GM06990 (cell line): ENCODE measurements at places on chromosomes 6 and 20.

GRCh38 chr6:159680104-159680503, 12.9 kb downstream of the SOD2 start:
- DNase-seq = no peak

GRCh38 chr6:138944412-138944811, 43.6 kb downstream of the REPS1 start:
- no peak for DNase-seq

DNA sequence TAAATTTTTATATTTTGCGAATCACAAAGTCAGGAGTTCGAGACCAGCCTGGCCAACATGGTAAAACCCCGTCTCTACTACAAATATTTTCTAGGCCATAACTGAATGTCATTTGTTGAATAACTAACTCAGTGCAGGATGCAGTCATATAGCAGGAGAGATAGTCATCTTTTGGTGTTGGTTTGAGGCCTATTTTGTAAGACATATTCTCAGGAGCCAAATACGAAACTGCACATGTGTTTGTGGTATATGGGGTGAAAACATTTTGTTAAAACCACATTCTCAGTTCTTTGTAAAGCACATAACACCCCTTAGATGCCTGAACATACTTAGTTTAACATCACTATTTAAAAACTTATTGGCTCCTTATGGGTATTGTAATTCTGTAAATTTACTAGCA, 4.7 kb upstream of the ENPP5 start:
- DNase-seq = peak; percentile 63

DNA sequence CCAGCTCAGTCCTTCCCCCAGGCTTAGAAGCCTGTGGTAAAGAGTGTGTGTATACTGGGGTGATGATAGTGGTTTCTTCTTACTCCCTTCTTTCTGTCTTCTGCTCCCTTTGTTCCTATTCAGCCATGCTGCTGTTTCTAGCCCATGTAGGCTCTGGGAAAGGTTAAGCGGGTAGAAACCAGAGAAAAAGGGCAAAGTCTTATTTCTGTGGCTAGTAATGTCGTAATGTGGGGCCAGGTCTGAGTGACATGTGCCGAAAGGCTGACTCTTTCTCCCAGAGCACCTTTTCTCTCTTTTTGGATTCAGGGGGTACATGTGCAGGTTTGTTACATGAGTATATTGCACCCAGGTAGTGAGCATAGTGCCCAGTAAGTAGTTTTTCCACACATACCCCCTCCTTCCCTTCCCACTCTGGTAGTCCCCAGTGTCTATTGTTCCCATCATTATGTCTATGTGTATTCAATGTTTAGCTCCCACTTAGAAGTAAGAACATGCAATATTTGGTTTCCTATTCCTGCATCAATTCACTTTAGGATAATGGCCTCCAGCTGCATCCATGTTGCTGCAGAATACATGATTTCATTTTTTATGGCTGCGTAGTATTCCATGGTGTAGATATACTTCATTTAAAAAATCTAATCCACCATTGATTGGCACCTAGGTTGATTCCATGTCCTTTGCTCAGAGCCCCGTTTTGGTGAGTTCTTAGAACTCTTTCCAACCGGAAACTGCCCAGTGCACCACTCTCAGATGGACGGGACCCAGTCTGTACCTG, 74.3 kb downstream of the EFHC1 start:
- no peak for DNase-seq

DNA sequence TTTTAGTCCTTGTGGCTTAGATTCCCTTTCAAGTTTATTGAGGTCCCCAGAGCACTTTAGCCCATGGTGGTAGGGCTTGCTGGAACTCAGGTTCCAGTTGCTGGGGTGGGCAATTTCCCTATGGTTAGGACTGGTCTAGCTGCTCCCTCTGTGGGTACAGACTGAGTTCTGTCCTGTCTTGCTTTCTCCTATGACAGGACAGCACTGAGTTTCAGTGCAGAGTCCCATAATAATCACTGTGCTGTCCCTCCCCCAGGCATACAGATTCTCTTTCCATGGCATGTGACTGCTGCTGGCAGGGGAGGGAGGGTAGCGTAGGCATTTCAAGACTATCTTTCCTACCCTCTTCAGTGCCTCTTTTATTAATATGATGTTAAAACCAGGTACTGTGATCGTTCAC, 17.1 kb upstream of the ERVFRD-1 start:
- DNase-seq = no peak

DNA sequence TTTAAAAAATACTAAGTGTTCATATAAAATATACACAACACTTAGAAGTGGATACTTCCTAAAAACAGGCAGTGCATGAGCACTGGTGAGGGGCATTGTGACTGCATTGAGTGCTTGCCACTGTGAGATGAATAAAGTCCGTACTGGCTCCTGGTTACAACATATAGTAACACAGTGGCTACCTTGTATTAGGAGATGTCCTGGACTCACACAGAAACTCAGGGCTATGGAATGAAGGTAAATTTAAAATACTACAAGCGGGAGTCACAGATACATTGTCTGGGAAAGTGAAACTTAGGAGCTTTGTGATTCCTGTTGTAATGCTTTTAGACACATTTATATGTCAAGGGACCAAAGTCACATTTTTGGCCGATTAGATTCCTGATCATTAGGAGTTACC, 36.5 kb upstream of the HLA-G start:
- no peak for DNase-seq

- no peak for DNase-seq
Measured at GRCh38 chr6:166595949-166596348, 9.5 kb upstream of the RAMACL start.

- no peak for DNase-seq
Measured at GRCh38 chr6:140370976-140371870, 996.8 kb upstream of the CITED2 start.

GRCh38 chr6:31441365-31442267, 38.2 kb downstream of the MICA start:
- DNase-seq = peak; percentile 56

DNA sequence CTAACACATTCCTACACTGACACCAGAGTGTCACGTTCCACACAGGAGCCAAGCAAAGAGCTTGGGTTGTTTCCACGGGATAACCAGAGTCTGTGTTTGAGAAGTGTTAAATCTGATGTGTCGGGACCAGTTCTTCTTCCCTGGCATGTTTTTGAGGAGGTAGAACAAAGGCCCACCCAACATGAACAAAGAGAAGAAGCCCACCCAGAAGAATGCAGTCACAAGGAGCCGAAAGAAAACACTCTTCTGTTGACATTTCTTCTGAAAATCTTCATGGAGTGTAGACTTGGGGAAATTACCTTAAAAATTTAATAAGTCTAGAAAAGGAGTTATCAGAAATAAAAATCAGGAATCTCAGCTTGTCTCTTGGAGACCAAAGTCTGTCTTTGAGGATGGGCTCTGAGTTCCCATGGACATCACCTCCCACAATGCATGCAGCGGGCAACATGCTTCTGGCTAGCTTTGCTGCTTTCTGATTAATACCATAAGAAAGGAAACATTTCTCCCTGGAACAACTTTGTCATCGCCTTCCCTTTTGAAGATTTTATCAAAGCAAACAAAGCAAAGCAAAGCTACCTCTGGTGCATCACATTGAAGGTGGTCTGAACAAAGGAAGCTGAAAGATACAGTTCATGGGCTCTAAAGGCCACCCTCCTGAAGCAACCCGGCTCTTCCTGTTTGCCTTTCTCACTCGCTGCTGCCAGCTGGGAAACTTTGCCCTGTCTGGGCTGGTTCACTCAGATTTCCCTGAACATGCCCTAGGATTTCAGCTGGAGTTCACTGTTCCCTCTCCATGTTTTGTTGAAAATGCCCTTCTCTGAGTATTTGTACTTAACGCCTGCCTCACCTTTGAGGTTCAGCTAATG, 448.1 kb downstream of the KIF16B start:
- no peak for DNase-seq

- DNase-seq = peak; percentile 43
Measured at GRCh38 chr6:32047855-32048766, 9.9 kb downstream of the CYP21A2 start.

DNA sequence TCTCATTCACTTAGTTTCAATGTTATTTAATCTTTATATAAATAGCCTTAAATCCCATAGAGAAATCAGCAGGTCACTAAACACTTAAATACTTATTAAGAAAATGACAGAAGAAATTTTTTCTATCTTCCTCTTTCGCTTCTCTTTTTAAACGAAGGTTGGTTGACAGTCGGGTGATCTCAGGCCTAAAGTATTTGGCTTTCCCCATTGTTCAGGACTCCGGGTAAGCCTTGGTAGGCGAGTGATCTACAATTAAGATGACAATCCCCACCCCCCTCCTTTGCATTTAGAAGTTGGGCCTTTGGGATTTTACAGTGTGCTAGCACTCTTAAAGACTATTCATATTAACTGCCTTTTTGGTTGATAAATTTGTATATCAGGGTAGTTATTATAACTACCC, 19.7 kb upstream of the UTRN start:
- DNase-seq = peak; percentile 28

- DNase-seq = no peak
Measured at GRCh38 chr6:15352220-15352619, 106.4 kb downstream of the JARID2 start.

DNA sequence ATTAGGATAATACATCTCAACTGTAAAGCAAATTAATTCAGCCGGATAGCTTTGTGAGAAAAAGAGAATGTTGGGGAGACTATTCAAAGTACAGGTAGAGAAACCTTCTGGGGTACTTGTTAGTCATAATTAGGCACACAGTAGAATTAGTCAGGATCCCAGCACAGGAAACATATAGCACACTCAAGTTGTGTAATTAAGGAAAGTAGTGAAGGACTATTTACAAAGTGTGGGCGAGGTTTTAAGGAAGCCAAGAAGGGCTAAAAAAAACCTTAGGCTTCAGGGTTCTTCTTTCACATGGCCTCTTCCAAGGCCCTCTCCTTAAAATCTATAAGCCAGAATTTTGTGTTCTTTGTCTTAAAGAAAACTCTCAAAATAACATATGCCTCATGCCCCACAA, 126.7 kb downstream of the RTN4IP1 start:
- DNase-seq = no peak

- DNase-seq = no peak
Measured at GRCh38 chr6:21171801-21172200, 421.8 kb upstream of the SOX4 start.

DNA sequence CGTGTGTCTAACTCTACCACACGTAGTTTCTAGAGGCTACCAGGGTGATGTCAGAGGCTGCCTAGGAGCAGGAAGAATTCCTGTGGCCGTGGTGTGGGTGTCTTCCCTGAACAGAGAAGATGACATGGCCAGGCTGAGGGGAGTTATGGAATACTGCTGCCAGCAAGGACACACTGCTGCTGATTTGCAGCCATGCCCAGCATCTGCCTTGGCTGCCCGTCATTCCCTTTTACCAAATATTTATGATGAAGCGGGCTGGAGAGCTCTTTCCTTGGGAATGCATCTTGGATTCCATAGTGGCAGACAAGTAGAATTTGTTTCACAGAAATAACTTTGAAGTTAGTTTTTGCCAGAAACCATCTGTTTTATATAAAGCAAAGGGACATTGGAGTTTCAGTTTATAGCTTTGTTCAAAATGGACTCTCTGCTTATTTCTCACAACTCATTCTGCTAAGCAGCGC, 80.8 kb upstream of the VSTM2L start:
- DNase-seq = no peak

- DNase-seq = no peak
Measured at GRCh38 chr6:39843305-39844020, 51.3 kb downstream of the DAAM2 start.

- no peak for DNase-seq
Measured at GRCh38 chr6:85114581-85114935, 335.3 kb upstream of the NT5E start.

DNA sequence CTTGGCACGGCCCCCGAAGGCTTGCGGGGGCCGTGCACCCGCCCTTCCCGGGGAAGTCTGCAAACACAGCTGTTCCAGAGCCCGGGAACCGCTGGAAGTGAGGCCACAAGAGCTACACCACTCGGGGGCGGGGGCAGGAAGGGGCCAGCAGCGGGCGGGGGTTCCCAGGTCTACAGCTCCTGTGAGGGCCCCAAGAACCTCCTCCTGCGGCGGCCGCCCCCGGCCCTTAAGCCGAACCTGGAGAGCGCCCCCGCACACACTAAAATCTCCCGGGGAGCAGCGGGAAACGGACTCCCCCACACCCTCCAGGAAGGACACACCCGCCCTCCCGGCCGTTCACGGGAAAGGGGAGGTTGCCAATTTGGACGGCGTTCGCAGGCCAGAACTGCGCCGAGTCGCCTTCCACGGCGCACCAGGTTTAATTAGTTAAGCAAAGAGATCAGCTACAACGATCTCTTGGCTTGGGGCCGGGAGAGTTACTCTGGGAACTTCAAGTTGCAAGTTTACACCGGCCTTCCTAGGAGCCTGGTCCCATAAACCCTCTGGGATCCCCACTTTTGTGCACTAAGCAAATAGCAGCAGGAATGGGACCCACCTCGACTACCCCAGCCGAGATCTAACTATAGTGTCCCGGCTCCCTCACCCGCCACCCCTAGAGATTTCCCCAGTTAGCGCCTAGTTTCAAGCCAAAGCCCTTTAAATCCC, 1.7 kb downstream of the JAG1 start:
- DNase-seq = peak; percentile 29

- no peak for DNase-seq
Measured at GRCh38 chr6:48134246-48134645, 23.2 kb upstream of the PTCHD4 start.

DNA sequence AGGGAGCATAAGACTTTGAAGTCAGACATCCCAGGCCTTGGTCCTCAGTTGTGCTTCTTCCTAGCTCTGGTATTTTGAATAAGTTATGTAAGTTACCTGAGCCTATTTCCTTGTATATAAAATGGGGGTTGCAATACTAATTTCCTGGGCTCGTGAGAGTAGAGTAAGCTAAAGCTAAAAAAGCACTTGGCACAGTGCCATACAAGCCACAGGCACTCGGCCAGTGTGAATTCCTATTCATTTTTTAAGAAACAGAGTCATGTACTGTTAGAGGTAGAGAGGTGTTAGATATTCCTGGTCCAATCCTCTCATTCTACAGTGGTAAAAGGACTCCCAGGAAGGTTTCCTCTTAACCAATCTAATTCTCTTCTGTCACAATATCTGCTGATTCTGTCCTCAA, 79.6 kb upstream of the EPB41L1 start:
- no peak for DNase-seq

DNA sequence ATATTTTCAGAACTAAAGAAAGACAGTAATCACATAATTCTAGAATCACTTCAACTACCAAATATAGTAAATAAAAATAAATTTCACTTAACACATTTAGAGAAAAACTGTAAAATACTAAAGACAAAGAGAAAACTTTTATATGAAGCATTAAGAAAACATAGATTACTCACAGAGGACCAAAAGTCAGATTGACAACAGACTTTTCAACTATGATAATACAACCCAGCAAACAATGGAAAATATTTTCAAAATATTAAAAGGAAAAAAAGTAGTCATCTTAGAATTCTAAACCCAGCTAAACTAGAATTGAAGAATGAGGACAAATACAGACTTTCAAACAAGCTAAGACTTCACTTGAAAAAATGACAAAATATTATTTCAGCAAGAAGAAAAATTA, 164.8 kb upstream of the ARID1B start:
- no peak for DNase-seq
